Endothelial cell (in vitro differentiated cells): ENCODE measurements at places on chromosomes 4 and X.

DNA sequence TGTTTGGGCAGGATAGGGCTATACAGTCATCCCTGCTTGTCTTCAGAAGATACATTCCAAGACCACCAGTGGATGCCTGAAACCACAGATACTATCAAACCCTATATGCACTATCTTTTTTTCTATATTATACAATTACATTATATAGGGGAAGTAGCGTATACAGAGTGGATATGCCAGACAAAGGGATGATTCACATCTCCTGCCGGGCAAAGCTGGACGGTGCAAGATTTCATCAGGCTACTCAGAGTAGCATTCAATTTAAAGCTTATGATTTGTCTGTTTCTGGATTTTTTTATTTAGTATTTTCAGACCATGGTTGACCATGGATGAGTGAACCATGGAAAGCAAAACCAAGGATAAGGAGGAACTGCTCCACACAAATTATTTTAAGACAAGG is 7.0 kb upstream of the AMTN start:
- no peak for DNase-seq

- DNase-seq = no peak
These were observed 192.2 kb downstream of the BCOR start for GRCh38 chrX:39905538-39905891.

GRCh38 chr4:81465406-81466340 is 6.0 kb downstream of the RASGEF1B start:
- DNase-seq = no peak

GRCh38 chr4:34850968-34851367 is 1393.3 kb downstream of the ARAP2 start:
- no peak for DNase-seq

- no peak for DNase-seq
These were observed 30.1 kb downstream of the PDHA2 start for GRCh38 chr4:95869961-95870500.

DNA sequence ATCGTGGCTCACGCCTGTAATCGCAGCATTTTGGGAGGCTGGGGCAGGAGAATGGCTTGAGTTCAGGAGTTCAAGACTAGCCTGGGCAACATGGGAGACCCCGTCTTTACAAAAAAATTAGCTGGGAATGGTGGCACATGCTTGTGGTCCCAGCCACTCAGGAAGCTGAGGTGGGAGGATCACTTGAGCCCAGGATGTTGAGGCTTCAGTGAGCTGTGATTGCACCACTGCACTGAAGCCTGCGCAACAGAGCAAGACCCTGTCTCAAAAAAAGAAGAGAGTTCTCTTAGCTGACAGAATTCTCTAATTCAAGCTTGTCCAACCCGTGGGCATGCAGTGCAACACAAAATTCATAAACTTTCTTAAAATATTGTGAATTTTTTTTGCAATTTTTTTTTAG is 95.6 kb upstream of the CBR4 start:
- no peak for DNase-seq

DNA sequence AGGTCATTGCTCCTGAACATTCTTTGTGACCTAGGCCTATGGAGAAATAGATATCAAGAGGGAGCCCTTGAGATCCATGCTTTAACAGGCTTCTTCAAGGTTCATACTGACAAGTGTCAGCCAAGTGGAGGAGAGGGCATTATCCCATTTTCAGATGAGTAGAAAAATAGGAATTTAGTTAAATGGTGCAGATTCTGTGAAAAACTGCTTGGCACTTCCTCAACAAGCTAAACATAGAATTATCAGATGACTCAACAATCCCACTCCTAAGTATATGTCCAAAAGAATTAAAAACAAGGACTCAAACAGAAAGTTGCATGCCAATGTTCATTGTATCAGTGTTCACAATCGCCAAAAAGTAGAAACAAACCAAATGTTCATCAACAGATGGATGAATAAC is 43.8 kb upstream of the KCNIP4 start:
- no peak for DNase-seq

- DNase-seq = no peak
These were observed 81.8 kb downstream of the TEX11 start for GRCh38 chrX:70826715-70827114.

GRCh38 chr4:163701916-163702315 is 207.4 kb downstream of the TMA16 start:
- DNase-seq = no peak

DNA sequence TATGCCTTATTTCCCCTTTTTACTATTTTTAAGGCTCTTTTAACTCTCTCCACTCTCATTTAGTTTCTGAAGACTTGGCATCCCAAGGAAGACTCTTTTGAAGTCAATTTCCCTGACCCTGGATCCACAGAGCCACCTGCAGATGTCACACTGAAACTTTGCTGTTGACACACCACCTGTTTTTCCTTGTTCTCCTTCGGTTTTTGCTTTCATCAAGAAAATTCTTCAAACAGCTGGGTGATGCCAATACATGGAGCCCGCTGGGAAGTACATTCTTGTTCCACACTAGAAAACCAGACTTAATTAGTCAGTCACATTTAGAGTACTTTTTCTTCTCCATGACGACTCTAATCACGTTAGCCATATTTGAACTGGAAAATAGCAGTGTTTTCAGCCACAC is 293.9 kb downstream of the PDGFC start:
- no peak for DNase-seq

DNA sequence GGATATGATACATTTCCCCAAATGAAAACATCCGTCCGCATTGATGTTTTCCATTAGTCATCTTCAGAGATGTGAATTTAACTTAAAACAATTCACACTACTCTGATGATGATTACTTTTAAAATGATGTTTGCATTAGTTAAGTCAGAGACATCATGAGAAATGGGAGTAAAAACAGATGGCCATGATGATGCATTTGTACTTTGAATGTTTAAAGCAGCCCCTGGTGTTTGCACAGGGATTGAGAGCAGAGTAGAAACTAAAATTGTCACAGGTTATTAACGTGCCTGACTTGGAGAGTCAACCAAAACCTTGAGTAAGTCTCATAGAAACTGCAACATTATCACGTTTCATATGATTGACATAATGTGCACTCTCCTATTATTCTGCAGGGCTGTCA is 117.2 kb downstream of the CFAP299 start:
- DNase-seq = no peak

- peak; percentile 62 for DNase-seq
These were observed 16.3 kb upstream of the DRD5 start for GRCh38 chr4:9765091-9765490.

- DNase-seq = no peak
These were observed 194.7 kb downstream of the PTTG2 start for GRCh38 chr4:38154681-38155588.

GRCh38 chr4:74291471-74291870 is 16.8 kb upstream of the EPGN start:
- DNase-seq = no peak

GRCh38 chr4:45043911-45044310 is 317.6 kb upstream of the GNPDA2 start:
- no peak for DNase-seq

DNA sequence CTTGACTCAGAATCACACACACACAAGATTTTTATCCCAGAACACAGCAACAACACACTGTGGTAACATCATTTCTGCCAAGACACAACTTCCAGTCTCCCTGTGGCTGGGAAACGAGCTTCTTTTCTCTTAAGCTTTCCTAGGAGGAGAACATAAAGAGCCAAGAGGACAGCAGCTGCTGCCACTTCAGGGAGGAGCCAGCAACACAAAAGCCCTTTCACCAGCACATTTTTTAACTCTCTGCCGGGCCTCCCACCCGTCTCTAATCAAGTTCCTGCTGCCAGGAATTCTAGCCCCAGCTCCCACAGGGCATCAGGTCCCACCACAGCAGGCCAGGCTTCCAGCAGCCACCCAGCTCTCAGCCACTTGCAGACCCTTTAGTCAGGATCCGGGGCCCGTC is 22.4 kb downstream of the FAT1 start:
- DNase-seq = no peak

- DNase-seq = no peak
These were observed 236.0 kb downstream of the ANK2 start for GRCh38 chr4:113285501-113285900.

DNA sequence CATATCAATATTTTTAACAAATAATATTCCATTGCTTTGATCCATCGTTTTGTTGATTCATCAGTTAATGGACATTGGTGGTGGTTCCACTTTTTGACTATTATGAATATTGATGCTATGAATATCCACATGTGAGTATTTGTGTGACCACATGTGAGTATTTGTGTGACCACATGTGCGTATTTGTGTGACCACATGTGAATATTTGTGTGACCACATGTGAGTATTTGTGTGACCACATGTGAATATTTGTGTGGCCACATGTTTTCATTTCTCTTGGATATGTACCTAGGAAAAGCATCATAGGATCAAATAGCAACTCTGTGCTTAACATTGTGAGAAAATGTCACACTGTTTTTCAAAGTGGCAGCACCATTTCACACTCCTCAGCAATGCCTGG is 433.6 kb upstream of the FRG1 start:
- DNase-seq = no peak
